Stimulated activated CD4-positive, alpha-beta T cell treated with anti-CD3 and anti-CD28 coated beads, Interleukin-1b, Interleukin-23, amount 100 ng/mL, for 24 hours (primary cell): ENCODE measurements at places on chromosomes 7 and 10.

GRCh38 chr7:85890244-85890811 is 703.5 kb upstream of the SEMA3D start:
- DNase-seq = no peak

- no peak for DNase-seq
Measured at GRCh38 chr10:4522296-4523000, 303.6 kb upstream of the AKR1E2 start.

DNA sequence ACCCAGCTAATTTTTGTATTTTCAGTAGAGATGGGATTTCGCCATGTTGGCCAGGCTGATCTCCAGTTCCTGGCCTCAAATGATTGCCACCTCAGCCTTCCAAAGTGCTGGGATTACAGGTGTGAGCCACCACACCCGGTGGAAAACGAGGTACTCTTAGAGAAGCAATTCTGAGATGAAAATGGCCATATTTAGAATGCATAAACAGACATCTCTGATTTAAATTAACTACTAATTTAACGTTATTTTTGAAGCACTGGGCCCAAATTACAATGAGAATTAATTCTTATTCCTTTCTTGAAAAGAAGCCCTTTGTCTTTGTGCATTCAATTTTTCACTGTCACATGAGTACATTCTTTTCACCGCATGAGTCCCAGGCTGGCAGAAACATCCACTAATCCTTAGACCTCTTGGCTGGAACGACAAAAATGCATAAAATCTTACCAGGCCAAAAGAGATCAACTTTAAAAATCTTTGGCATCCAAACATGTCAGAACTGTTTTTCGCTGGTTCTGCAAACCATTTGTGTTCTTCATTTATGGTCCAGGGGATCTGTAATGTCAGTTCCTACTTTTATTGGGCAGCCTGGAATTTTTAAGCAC is 60.1 kb upstream of the CAPZA2 start:
- no peak for DNase-seq

GRCh38 chr7:44893710-44894234 is 8.4 kb upstream of the PURB start:
- no peak for DNase-seq

DNA sequence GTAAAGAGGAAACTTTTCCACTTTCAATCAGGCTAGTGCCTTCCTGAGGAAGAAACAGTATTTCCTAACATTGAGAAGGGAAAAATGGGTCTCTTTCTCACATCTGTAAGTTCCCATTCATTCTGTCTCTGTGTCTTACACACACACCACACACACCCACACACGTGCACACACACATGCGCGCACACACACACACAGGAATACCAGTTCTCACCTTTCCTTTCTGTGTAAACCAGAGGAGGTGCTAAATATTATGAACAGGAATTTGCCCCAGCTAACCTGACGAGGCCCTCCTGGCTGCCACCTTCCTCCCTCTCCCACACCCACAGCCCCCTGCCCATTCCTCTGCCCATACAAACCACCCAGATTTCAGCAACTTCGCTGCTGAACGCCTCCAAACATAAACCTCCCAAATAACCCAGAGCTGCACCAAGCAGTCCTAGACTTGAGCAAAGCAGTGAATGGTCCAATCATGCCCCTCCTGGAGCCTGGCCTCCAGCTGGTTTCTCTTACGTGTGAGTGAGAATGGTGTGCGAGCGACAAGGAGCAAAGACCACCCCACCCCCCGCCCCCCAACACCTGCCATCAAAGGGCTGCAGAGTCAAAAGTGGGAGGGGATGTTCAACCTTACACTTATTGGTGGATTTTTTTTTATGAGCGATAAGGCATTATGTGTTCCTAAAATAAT is 190.5 kb downstream of the HECW1 start:
- no peak for DNase-seq

GRCh38 chr10:3811291-3811870 is 26.4 kb upstream of the KLF6 start:
- no peak for DNase-seq

GRCh38 chr7:156198277-156198676 is 386.0 kb upstream of the SHH start:
- no peak for DNase-seq

GRCh38 chr7:20464891-20465290 is 134.2 kb downstream of the ITGB8 start:
- DNase-seq = no peak

DNA sequence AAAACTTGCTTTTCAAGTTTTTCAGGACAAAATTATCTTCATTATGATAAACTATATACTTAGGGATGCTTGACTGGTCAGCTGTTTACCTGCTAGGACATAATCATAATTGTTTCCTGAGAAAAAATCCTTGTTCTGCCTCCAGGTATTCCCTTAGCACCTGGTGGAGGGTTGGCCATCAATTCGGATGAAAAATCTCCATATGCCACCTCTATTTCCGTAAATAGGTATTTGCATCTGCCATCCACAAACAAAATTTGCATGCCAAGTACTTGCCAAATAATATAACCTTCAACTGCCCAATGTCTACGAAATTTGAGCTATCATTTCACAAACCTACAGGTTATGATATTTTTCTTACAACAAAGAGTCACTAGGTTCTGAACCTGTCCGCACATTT is 126.2 kb downstream of the RNF133 start:
- DNase-seq = no peak

- no peak for DNase-seq
Measured at GRCh38 chr7:4297165-4297917, 384.8 kb upstream of the FOXK1 start.

DNA sequence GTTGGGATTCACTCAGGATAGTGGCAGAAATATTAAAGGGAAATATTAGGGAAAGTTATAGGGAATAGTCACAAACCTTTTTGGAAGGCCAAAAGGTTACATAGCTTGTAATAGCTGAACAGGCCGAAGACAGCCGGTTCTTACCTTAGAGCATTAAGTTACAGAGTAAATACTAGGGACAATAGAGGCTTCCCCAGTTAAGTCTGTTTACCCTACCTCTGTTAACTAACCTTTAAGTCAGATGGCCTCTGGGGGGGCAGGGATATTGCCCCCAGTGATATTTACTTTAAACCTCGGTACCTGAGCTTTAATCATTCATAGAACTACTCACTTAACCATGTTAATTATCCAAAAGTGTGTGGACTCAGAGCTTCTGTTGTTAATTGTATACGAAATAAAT is 7.4 kb downstream of the POLR1F start:
- no peak for DNase-seq

DNA sequence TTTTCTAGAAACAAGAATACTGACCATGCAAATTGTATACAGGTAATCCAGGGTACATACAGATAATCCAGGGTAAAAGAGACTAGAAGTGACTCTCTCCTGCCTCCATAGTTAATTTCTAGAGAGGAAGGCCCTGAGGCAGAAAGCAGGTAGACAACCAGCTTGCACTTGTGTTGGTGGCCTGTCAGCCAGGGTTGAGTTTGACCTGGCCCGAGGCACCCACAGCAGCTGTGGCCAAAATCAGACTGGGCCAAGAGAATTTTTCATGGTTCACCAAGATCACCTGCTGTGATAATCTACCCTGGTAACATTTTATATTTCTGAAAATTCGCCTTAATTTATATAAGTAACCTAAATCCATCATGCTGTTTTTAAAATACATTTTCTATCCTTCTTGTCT is 386.5 kb upstream of the ETV1 start:
- DNase-seq = no peak

GRCh38 chr10:46091080-46091827 is 45.2 kb upstream of the MSMB start:
- DNase-seq = no peak

GRCh38 chr7:101845974-101846373 is 28.5 kb downstream of the CUX1 start:
- no peak for DNase-seq

DNA sequence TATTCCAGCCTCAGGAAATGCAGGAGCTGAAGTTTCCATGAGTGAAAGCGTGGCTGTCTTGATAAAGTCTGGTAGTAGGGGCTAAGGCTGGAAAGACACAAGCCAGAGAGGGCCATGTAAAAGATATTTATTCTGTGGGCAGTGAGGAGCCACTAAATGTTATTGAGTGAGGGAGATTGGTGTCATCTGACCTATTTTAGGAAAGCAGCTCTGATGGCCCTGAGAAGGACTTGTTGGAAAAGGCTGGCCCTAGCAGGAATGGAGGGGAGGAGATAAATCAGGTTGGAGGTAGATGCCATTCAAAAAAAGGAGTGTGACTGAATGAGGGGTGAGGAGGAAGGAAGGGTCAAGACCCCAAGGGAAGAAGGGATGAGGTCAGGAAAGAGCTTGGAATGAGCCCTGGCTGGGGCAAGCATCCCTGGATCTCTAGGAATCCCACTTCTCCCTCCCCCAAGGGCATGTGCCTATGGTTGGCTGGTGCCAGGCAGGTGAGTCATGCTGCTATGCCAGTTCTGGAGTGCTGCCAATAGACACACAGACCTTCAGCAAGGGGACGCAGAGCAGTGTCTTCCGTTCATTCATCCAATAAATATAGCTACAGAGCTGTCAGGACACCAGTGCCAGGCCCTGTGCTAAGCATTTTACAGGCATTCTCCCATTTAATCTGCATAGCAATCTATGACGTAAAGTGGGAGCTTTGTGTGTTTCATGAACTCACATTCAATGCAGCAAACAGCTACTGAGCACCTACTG is 2.0 kb downstream of the ANKRD2 start:
- no peak for DNase-seq

DNA sequence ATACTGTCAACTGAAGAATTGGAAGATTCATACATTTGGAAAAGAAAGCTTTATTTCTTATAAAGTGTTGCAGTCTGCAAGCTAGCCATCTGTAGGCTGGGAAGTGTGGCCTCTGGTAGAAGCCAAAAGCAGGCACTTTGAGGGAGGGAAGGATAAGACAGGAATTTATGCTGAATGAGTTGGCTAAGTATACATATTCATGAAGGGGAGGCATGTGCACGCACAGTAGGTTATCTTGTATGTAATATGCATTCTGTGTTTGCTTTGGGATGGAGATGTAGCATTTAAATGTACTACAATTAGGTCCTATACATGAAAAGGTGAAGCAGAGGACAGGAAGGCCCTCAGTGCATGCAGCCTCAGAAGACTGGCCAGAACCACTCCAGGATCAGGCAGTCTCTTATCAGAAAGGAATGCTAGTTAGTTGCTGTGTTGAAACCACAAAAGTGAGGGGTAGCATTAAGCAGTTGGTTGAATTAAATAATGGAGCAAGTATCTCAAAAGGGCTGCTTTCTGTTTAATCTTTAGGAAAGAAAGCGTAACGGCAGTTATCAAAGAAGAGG is 40.9 kb downstream of the MYO3A start:
- DNase-seq = no peak

GRCh38 chr10:99881371-99881770 is 98.9 kb downstream of the ABCC2 start:
- no peak for DNase-seq

DNA sequence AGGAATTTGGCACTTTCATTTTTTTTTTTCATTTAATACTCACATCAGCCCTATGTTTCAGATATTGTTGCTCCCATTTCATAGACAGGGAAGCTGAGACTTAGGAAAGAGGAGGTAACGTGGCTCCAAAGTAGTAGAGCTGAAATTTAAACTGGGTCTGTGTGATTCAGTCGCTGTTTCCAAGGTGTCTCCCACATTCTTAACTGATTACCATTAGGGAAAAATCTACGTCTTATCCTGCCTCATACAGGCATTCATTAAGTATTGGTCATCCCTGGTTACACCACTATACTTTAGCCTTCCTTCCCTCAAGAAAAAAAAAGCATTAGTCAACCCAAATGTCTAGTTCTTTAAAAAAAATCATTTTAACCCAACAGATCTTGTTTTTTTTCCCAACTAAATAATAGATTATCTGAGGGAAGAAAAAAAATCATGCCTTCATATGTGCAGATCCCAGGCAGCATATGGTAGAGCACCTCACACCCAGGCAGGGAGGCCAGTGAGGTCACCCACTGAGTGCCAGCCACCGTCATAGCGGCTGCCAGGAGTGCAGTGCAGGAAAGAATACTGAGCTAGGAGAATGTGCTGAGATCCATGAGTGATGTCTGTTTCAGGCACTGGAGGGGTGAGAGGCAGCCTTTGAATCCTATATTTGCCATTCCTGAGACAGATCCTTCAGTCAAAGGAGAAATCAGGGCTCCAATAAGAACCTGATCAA is 59.0 kb upstream of the SORCS3 start:
- no peak for DNase-seq

GRCh38 chr7:150340024-150340749 is 1.2 kb downstream of the RARRES2 start:
- DNase-seq = no peak

DNA sequence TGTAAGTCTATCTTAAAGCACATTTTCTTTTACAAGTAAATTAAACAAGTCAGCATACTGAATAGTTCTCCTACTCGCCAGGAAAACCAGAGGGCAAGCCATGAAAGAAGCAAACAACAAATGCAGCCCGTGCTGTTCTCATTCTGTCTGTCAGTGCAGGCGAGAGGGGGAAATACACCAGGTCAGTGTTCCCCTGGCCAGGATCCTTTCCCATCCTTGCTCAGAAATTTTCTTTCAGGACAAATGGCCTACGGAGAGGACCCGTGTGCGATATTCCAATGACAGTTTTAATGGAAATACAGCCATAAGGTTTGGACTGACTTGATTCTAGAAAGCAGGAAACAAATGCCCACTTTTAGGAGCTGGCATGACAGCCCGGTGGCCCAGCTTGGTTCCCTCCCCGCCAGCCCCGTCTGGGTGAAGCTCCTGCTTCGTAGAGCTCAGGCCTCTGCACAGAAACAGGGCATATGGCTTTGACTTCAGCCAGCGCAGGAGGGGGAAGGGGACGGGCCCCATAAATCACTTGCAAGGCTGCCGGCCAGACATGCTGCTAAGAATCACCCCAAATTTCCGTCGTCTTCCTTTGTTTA is 67.8 kb downstream of the FRMD4A start:
- no peak for DNase-seq

DNA sequence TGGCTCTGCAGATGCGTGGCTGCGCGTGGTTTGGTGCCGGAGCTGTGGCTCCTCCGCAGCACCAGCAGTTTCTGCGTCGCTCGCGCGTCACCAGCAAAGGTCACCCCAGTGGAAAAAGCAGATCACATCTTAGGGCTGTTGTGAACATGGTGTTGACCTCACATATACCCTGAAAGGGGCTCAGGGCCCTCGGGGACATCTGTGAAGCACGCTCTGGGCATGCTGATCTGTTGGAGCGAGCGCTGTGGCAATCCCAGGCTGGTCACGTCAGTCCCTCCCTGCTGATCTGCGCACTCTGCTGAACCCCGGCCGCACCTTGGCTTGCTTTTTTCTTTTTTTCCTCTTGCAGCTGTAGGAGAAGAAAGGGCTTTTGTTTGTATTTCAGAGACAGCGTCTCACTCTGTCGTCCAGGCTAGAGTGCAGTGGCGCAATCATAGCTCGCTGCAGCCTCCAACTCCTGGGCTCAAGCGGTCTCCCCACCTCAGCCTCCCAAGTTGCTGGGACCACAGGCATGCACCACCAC is 33.3 kb upstream of the AP5Z1 start:
- DNase-seq = no peak
